ENCODE measurements at places on chromosomes 1 and 21.

- no peak for DNase-seq
Observed at GRCh38 chr1:234601301-234602017, 8.5 kb downstream of the IRF2BP2 start.

DNA sequence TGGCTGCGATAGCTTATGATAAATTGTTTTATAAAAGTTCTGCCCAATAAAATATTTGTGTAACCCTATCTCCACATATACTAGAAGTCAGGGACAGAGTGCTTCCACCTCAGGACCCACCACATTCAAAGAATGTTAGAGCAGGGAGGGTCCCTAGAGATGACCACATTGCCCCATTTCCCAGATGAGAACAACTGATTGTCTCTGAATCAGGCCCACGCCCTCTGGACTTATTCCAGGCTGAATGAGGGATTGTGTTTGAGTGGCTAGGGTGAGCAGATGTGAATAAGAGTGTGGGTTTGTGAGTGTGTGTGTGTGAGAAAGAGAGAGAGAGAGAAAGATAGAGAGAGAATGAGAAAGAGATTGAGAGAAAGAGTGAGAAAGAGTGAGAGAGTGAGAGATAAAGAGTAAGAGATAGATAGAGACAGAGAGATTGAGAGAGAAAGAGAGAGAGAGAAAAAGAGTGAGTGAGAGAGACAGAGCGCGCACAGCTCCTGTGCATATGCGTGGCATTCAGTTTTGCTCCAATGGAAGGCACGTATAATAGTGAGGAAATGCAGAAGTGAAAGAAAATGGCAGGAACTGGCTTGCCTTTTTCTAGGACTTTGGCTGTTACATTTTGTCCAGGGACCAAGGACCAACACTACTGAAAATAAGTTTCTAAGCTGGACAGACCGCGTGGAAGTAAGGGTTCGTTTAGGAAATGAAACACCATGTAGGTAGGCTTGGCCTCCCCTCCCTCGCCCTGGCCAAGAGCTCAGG is 94.1 kb downstream of the ABCA4 start:
- no peak for DNase-seq

GRCh38 chr1:226939438-226940028 is 561 bp upstream of the COQ8A start:
- DNase-seq, result peak; percentile 69

GRCh38 chr1:42282024-42282579 is 52.9 kb downstream of the FOXJ3 start:
- no peak for DNase-seq

DNA sequence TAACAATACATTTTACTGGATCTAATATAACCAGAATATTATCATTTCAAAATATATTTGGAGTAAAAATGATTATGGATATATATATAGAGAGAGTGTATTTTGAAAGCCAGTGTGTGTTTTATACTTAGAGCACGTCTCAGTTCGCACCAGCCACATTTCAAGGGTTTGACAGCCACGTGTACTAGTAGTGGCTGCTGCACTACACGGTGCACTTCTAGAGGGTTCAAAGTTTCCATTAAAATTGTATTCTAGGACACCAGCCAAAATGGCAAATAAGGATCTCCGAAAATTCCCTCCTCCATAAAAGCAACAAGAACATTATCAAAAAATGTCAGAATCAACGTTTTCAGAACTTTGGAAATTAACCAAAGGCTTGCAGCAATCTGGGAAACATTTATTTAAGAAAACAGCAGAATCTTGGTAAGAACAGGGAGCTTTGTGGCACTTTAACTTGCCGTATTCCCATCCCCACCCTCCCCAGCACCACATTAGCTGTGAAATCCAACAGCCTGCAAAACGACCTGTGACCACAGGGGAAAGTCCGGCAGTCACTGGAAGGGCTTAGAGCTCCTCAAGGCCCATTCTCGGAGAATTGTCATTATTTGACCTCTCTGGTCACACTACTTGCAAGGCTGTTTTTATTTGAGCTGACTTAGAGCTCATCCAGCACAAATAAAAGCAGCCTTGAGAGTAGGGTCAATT is 33.5 kb upstream of the MRPS6 start:
- no peak for DNase-seq

GRCh38 chr1:1206376-1206965 is at the start of gene TNFRSF18:
Gene TNFRSF18, minus strand, starts transcription at chr1:1206592. Its CDS starts 21 bp downstream, at chr1:1206571.
- no peak for DNase-seq

GRCh38 chr1:156750191-156750672 is 1.2 kb downstream of the HDGF start:
- DNase-seq, result no peak
